Chondrocyte (in vitro differentiated cells): ENCODE measurements at places on chromosomes 12 and 14.

DNA sequence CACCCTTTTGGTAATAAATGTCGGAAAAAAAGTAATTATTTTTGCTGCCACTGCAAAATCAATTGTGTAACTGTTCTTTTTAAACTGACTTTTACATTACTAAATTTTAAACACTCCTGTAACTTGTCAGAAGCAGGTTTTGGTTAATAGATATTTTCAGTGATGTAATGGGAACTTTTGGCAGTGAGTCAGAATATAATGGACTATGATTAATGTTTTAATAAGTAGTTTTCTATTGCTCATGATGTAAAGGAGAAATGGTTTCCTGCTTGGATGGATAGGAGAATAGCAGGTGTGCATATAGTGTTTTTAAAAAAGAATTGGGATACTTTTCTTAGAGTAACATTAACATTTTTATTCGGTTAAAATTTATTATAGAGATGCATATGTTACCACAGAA is 58.8 kb downstream of the TRMT5 start:
- DNase-seq: no peak

DNA sequence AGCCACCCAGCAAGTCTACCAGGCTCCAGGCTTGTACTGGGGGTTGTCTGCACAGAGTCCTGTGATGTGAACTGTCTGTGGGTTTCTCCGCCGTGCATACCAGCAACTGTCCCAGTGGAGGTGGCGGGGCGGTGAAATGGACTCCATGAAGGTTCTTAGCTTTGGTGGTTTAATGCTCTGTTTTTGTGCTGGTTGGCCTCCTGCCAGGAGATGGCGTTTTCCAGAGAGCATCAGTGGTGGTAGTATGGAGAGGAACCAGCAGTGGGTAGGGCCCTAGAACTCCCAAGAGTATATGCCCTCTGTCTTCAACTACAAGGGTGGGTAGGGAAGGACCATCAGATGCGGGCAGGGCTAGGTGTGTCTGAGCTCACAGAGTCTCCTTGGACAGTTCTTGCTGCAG is 303.8 kb downstream of the TMEM121 start:
- DNase-seq: no peak

DNA sequence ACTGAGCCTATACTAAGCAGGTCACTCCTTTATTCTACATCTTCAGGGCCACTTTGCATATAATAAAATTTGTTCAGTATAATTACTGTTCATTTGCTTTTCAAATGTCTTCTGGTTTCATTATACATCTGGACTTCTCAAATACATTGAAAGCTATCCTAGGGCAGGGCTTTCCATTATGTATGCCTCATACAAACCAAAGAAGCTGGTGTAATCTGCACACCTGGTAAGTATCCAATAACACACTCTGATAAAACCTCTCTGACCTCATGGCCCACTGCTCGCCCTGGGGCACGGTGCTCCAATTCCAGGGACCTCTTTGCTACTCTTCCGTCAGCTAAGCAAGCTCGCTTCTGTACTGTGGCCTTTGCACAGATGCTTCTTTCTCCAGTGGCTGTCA is 21.9 kb upstream of the ISM2 start:
- DNase-seq: no peak

DNA sequence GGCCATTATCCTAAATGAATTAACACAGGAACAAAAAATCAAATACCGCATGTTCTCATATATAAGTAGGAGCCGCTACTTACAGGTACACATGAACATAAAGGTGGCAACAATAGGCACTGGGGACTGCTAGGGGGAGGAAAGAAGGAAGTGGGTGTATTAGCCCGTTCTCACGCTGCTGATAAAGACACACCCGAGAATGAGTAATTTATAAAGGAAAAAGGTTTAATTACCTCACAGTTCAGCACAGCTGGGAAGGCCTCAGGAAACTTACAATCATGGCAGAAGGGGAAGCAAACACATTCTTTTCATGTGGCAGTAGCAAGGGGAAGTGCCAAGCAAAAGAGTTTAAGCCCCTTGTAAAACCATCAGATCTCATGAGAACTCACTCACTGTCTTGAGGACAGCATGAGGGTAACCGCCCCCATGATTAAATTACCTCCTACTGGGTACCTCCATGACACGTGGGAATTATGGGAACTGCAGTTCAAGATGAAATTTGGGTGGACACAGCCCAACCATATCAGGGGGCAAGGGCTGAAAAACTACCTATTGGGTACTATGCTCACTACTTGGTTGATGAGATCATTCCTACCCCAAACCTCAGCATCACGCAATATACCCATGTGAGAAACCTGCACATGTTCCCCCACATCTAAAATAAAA is 16.4 kb upstream of the MIA2 start:
- DNase-seq: no peak

DNA sequence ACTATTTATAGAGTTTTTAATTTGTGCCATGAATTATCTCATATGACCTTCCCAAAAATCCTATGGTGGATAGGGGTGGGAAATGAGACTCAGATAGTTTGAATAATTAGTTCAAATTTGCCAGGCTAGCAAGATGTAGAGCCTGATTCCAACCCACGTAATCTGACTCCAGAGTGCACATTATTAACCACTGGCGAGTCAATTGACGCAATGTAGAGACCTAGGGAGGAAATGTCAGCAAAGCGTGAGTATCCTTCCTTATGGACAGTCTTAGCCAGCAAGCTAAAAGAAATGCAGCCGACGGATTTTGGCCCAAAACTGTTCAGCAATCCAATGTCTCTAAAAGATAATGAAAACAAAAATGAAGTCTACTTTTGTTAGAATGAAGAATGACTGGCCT is 193.3 kb upstream of the KRR1 start:
- DNase-seq: no peak
